ENCODE measurements at places on chromosomes 6 and 20. TPM values are rescaled to one million over a fixed set of nuclear protein-coding genes. Genes with fewer than 3 reads are reported as not detected.

DNA sequence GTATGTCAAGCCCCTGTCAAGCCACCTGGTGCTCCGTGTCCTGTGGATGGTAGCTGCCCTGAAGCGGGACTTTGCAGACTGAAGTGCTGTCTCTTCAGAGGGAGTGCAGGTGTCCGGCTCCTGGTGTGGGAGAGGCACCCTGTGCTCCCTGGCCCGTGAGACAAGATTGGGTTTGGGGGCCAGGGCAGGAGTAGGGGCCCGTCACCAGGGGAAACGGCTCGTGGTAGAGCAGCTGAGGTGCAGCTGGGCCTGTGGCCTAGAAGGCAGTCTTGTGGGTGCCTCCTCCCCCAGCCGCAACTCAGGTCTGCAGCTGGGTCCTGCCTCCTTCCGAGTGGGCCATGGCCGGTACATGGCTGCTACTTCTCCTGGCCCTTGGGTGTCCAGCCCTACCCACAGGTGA, at the start of gene PTCRA:
PTCRA (plus strand) TSS at position 322 of the 400 bp plus-strand sequence; CDS start at position 339, 17 bp downstream.
- no peaks in the 10 kb centered on the region for H3K27me3 ChIP-seq
- no peak within 1 kb of the TSS for H3K4me3 ChIP-seq
- no peak for DNase-seq
- H3K4me1 ChIP-seq, result no peaks in the 10 kb centered on the region
- H3K27ac ChIP-seq, result no peak within 1 kb of the TSS

DNA sequence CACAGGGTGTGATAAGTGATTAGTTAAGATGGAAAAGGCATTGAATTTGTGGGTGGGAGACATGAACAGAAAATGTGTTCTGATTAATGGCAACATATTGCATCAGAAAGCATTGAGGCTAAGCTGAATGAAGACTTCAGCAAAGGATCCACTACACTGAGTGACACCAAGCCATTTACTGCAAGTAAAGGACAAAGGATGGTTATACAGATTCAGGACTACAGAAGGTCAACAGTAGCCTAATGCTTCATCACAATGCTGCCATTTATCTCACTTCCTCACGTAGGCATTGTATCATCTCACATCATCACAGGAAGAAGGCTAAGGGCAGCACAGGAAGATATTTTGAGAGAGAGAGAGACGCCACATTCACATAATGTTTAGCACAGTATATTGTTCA, 398.2 kb downstream of the COL12A1 start:
- no peaks in the 10 kb centered on the region for H3K27me3 ChIP-seq
- no peak overlapping the region for H3K4me3 ChIP-seq
- DNase-seq, result no peak
- H3K27ac ChIP-seq, result no peak overlapping the region
- no peaks in the 10 kb centered on the region for H3K36me3 ChIP-seq
- no peaks in the 10 kb centered on the region for H3K4me1 ChIP-seq

GRCh38 chr6:141212296-141212695, 920.4 kb upstream of the GJE1 start:
- peak; percentile 11 for DNase-seq
- H3K4me3 ChIP-seq, result no peak overlapping the region
- H3K36me3 ChIP-seq, result no peaks in the 10 kb centered on the region

DNA sequence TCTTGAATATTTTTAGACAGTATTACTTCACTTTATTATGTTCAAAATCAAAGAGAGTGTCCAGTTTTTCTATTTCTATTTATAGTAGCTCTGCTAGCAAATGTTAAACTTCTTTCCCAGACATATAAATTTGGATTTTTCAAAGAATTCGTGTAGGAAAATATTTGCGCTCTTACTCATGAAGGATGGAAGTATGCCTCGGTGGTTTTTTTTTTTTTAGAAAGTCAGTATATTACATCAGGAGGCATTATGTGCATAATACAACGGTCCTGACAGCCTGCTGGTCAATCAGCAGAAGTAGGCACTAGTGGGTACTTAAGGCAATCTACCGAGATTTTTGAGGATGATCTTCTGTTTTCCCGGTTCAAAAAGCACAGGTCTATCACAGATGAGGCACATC, 249.3 kb downstream of the TBX18 start:
- no peaks in the 10 kb centered on the region for H3K4me1 ChIP-seq
- no peak overlapping the region for H3K27ac ChIP-seq
- no peaks in the 10 kb centered on the region for H3K36me3 ChIP-seq
- no peak overlapping the region for H3K4me3 ChIP-seq
- no peaks in the 10 kb centered on the region for H3K27me3 ChIP-seq
- DNase-seq, result no peak

DNA sequence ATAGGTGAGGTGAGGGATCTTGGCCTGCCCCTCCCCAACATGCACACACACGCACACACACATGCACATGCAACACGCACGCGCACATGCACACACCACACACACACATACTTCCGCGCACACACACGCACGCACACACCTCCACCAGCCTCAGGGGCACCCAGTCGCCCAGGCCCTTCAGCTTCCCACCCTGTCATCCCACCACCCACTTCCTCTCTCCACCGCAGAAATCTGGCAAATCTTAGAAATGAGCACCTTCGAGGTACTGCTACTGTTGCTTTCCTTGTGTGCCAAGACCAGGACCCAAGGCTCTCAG, 1.2 kb downstream of the SPDEF start:
- H3K36me3 ChIP-seq, result no peaks in the 10 kb centered on the region
- no peaks in the 10 kb centered on the region for H3K4me1 ChIP-seq
- no peak overlapping the region for H3K27ac ChIP-seq
- no peaks in the 10 kb centered on the region for H3K27me3 ChIP-seq
- no peak overlapping the region for H3K4me3 ChIP-seq

The MEP1A gene
- 73.9 TPM for polyA plus RNA-seq

The LY6G5C gene
- 3.2 TPM for polyA plus RNA-seq

Measured in small intestine (tissue), 16 donors.